NCI-H1105 (cell line): ENCODE measurements at places on chromosomes 4 and X.

- peak; percentile 43 for DNase-seq
Measured at GRCh38 chrX:114344756-114345349, 239.0 kb upstream of the HTR2C start.

GRCh38 chr4:118279920-118280432, 72.8 kb downstream of the PRSS12 start:
- DNase-seq = no peak

GRCh38 chrX:150765782-150766350, 72.7 kb downstream of the MTMR1 start:
- no peak for DNase-seq

GRCh38 chr4:23220911-23221310, 528.2 kb downstream of the GBA3 start:
- DNase-seq = no peak

DNA sequence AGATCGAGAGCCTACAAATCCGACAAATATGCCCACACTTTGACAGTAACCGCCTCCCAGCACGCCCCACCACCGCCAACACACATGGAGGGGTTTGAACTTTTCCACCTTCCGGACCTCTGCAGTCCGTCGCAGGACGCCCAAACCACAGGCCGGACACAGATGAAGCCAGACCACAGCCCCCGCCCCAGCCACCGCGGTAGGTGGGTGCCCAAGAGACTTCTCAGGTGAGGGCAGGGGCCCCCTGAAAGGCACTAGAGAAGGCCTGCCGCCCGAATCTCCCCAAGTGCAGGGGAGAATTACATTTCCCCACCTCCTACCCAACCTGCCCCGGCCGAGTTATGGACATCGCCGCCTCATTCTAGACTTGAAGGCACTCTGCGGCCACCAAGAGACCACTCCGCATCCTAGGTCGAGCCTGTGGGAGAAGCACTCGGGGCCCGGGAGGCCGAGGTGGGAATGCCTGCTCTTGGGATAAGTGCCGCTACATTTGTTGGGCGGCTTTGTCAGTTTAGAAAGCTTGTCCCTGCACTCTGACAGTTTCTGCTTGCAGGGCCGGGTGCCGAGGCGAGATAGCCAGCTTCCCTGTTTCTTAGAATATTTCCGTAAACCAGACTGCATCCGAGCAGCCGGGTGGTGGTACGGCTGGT, 21.5 kb downstream of the HAND2 start:
- DNase-seq = no peak

- no peak for DNase-seq
Measured at GRCh38 chr4:2482693-2483092, 13.8 kb downstream of the RNF4 start.

- DNase-seq = no peak
Measured at GRCh38 chr4:61540944-61541343, 340.8 kb downstream of the ADGRL3 start.

DNA sequence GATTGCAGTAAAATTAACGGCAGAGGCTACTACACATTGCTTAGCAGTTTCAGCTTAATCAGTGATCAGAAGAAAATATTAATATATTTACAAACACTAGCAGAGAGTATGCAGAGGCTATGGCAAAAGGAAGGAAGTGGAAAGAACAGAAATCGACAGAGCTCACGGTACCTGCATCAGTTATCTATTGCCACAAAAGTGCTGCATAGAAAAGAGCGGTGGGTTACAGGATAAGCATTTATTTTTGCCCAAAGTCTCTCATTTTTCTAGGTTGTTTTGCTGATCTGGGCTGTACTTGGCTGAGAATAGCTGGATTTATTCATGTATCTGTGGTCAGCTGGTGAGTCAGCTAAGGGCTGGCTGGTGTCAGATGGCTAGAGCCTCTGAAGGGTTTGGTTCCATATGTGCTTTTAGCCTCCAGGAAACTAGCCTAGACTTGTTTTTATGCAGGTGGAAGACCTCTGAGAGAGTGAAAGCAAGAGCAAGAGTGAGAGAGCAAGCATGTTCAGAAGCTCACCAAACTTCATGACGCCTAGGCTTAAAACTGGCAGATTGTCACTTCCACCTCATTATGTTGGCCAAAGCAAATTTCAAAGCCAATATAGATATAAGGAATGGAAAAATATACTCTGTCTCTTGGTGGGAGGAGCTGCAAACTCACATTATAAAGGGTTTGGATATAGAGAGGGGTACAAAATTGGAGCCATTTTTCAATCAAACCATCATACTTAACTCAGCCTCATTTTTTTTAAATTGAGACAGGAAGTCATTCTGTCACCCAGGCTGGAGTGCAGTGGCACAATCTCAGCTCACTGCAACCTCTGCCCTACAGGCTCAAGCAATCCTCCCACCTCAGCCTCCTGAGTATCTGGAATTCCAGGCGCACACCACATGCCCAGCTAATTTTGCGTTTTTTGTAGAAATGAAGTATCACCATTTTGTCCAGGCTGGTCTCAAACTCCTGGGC, 153.2 kb upstream of the RPL34 start:
- DNase-seq = no peak

DNA sequence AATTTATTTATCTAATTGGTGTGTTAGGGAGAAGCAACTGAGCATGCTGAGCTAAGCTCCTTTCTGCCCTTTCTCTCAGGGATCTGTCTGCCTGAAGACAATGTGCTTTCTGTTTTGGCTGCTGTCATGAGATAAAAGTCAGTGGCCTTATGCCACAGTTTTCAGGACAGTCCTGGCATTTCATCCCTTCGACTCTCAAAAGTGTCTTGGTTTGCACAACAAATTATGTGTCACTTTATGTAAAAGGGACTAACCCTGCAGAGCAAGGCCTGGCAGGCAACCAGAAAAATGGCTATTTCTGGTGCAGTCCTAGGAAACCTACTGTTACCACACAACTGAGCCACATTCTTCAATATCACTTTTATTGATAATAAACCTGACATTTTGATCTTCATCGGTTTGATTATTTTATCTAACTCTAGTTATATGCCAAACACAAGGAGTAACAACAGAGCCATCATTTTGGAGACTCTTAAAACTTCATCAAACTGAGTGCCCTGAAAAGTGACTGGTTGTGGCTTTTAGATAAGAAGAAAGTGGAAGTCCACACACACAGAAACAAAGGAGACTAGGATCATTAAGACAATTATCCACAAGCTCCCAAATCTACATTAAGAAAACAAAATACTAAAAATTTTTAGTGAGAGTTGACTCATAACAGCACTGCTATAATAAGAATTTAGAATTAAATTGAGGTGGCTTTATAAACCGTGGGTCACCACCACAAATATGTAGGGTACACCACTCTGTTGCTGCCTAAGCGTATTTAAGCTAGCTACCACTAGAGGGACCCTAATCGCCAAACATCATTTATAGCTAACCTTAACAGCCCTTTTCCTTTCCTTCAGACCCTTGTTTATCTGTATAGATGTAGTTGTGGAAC, 95.9 kb upstream of the PTPN13 start:
- DNase-seq = peak; percentile 17

DNA sequence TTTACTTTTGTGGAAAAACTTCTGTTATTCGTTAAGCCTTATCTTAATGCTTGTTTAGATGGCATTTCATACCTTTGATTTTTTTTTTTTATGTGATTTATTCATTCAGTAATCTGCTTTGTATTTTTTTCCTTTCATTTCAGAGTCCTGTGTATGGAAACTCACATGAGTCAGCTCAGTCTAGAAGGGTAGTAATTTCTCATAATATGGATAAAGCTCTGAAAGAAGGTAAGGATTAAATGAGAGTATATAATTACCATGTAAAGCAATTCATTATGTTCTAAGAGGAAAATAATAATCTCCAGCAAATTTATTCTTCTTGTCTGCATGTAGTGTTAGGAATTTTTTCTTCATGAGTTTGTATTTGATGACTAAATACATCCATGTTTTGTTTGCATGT, 37.8 kb downstream of the SNX25 start:
- DNase-seq = no peak

- DNase-seq = no peak
Measured at GRCh38 chrX:35382966-35383365, 415.2 kb upstream of the MAGEB16 start.

- DNase-seq = peak; percentile 37
Measured at GRCh38 chrX:18674417-18674787, 2.5 kb upstream of the RS1 start.

DNA sequence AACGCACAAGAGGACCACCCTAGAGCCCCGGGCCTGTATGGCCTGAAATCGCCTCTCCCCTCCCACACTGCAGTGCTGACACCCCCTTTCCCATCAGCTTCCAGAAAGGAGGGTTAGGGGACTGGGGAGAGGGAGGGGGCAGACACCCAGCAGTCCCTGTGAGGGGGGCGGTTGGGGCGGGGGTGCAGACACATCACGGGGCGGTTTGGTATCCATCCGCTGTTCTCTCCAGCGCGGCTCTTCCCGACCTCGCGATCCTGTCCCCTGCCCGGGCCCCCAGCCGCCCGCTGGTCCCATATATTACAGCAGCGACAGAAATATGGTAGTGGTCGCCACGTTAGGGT, 404 bp upstream of the GPRASP2 start:
- DNase-seq = no peak

DNA sequence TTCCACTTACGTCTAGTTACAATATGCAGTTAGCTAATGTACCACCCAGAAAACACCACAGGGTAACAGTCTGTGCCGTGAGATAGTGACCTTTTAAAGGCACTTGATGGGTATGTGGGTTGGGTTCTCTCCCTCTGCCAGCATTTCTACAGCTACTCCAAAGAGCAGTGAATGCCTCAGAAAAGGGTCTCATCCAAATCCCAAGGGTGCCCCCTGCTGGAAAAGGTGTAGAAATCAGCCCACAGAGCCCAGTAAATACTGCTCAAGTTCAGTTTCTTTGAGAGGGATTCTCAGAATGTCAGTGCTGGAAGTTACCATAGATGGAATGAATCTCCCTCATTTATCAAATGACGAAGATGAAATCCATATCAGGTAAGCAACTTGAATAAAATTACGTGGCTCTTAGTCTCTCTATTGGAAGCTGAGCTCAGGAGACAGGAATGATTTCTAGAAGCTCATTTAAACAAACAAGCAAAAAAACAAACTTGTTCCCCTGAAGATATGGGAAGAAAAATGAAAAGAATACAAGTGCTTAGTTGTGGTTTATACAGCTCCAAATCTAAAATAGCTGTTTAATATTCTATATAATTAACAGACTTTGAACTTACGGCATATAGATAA, 9.5 kb downstream of the RNF175 start:
- DNase-seq = peak; percentile 41

DNA sequence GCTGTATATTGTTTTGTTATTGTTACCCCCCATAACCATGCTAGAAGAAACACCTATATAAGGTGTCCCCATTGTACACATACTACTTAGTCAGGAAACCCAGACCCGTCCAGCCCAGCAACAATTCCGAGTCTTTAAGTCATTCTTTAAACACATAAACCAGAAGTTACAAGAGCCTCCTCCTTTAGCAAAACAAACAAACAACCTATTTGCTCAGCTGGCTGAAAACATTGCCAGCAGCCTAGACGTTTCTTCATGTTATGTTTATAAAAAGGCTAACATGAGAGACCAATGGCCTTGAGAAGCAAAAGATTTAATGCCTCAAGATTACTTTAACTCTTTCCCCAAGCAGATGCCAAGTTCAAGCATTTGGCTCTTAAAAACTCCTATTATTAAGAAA, 1.4 kb downstream of the ACOX3 start:
- DNase-seq = no peak

DNA sequence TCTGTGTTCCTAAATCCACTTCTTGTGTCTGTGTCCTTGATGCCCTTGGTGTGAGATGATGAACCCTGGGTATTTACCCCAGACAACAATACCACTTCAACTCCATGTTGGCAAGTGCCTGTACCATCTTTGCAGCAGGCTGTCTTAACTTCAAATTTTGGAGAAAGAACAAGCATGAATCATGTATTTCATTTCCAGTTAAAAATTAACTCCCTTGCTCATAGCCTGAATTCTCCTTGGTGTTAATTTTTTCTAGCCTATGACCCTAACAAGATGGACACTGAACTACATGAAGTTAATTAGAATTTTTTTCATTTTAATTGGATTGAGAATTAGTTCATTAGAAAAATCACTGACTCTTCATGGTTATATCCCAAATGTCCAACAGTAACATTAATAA, 267.8 kb upstream of the INTU start:
- no peak for DNase-seq

GRCh38 chr4:8739317-8739716, 132.3 kb downstream of the HMX1 start:
- no peak for DNase-seq

DNA sequence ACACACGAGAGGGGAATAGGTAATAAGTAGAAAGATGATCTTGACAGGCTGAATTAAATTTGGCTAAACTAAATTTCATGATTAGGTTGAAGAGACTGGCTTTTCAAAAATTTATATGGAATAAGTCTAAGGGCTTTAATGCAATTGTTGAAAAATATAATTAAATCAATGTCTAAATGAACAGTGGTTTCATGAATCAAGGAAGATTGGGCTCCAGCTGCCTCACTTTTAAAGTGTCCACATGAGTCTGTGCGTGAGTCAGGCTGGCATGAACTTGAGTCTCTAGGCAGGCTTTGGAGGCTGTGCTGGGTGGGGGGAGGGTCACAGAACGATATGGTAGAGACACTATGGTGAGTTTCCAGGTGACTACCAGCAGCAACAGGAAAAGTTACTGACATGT, 111.9 kb downstream of the SORBS2 start:
- DNase-seq = no peak

- no peak for DNase-seq
Measured at GRCh38 chr4:90458576-90458975, 331.4 kb downstream of the CCSER1 start.

- DNase-seq = no peak
Measured at GRCh38 chr4:100945789-100946188, 401.5 kb downstream of the PPP3CA start.

DNA sequence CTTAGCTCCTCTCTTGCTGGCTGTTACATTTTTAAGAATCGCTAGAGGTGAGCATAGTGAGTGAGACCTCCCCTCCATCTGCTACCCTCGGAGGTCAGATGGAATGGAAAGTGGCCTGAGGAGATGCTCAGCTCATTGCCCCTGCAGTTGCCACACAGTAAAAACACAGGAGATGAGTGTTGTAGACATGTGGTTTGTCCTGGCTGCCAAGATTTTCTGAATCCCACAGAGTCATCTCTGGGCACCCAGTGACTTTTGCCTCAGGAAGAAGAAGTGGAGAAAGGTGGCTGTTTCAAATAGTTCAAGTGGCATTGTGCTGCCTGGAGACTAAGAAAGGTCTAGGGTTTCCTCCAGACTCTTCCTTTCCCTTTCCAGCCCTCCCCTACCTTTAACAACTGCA, 271.0 kb downstream of the STK32B start:
- DNase-seq = no peak

DNA sequence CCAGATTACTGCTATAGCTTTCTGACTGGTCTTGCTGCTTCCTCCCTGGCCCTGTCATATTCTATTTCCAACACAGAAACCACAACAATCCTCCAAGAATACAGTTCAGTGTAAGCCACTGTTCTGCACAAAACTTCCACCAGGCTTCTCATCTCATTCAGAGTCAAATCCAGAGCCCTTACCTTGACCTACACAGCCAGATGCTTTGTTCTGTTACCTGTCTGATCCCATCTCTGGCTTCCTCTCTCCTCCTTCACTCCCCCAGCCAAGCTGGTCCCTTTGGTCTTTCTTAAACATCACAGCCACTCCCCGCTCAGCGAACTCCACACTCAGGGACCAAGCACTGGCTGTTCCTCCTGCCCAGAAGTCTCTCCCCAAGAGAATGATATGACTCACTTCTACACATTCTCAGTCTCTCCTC, 84.8 kb upstream of the BMP2K start:
- no peak for DNase-seq

GRCh38 chr4:159682996-159683395, 580.1 kb downstream of the RAPGEF2 start:
- DNase-seq = no peak

- DNase-seq = no peak
Measured at GRCh38 chr4:48340276-48340964, 909 bp upstream of the SLAIN2 start.
